Stimulated activated CD8-positive, alpha-beta memory T cell treated with anti-CD3 and anti-CD28 coated beads, Interleukin-2, amount 100 ng/mL, for 48 hours (primary cell): ENCODE measurements at places on chromosomes 7 and 10.

GRCh38 chr7:116885724-116886123 is 23.3 kb downstream of the CAPZA2 start:
- no peak for DNase-seq

DNA sequence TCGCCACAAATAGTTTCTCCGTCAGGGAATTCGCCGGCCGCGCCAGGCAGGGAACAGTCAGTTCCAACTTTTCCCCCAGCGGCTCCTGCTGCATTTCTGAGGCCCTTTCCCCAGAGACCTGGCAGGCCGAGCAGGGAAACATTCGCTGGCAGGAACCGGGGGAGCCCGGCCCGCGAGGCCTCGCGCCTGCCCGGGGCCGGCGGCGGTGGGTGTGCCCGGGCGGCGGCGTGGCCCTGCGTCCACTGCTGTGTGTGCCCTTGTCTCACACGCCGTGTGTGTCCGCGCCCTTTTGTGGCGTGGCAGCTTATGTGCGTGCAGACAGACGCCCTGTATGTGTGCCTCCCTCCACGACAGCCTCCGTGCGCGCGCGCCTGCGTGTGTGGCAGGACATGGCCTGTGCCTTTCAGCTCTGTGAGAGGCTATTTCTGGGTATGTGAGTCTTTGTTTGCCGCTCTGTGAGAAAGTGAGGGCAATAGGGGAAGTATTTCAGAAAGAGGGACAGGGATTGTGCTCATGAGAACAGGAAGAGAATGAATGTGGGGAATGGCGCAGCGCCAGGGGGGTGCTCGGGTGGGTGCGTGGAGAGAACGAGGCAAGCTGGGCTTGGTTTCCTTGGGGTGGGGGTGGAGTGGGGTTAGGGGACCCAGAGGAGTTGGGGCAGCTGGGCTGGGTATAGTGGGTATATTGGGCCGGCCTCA is 689 bp upstream of the SMARCD3 start:
- DNase-seq: no peak

GRCh38 chr7:126411032-126411820 is 841.5 kb downstream of the GRM8 start:
- no peak for DNase-seq

- no peak for DNase-seq
Measured at GRCh38 chr7:2474813-2475677, 1.2 kb downstream of the GRIFIN start.

- DNase-seq: no peak
Measured at GRCh38 chr10:75121322-75121721, 9.9 kb downstream of the SAMD8 start.

DNA sequence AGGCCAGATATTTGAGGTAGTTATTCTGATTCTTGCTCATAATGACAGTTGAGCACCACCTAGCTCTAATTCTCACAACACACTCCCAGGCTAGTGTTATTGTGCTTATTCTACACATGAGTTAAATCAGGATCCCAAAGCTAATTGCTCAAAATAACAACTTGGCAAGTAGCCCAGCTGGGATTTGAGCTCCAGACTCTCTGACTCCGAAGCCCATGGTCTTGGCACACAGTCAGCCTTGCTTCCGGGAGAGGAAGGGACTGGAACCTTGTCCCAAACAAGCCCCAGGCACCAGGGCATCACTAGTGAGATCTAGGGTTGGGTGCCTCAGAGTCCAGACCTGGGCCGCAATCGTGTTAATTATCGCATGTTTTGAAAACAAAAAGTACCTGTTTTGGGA is 101.4 kb downstream of the GPAM start:
- no peak for DNase-seq

GRCh38 chr7:47816647-47817046 is 131.6 kb downstream of the PKD1L1 start:
- DNase-seq: no peak

DNA sequence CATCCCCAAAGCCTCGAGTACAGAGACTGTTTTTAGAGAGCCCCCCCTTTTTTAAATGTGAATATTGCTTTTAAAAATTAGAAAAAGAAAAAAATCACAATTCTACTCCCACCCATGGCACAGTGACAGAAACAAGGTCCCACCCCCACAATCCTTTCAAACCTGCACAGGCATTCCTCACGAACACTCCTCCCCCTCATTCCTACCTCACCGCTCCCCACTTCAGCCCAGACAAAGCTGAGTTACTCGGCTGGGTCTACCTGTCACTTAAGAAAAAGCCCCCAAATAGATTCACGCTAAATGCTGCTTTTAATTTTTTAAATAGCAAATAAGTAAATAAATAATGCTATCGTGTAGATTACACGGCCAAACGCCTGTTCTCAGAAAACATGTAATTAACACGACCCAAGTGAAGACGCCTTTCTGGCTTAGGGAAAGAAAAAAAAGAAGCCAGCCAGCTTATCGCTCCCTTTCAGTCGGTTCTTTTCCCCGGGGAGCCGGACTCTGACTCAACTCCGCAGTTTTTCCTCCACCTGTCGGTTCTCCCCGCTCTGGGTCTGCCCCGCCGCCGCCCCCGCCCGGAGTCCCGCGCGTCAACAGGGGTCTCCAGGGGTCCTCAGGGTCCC is 739 bp downstream of the MPP7 start:
- DNase-seq: no peak

GRCh38 chr10:6813856-6814255 is 233.8 kb upstream of the PRKCQ start:
- no peak for DNase-seq

DNA sequence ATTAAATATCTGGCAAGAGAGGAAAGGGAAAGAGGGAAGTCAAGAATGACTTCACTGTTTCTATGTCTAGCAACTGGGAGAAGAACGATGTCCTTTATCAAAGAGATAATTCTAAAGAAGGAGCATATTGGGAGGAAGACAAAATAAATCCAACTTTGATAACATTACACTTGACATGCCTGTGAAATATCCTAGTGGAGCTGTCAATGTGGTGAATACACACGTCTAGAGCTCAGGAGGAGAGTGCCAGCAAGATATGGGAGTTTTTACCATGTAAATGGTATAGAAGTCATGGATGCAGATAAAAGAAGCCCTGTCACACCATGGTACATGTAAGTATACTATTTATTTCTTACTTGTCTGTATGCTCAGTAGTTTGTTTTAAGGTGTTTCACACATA is 356.7 kb downstream of the HPSE2 start:
- DNase-seq: no peak

GRCh38 chr10:33065111-33065510 is 107.1 kb upstream of the ITGB1 start:
- DNase-seq: no peak

DNA sequence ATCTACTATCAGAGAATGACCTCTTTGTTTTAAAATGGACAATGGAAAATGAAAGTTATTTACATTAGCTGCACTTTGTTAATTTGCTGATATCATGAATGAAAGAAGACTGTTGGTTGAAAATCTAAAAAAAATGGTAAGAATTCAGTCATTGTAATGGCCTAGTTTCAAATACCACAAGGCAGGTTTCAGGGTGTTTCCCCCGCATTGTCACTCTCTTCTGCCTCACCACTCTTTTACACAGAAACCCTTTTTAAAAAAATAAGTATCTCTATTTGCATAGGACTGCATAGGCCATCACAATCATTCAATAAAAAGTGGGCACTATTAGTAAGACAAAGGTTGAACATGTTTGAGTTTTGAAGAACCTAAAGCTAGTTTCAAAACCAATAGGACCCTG is 737.1 kb downstream of the INHBA start:
- DNase-seq: no peak

GRCh38 chr7:99848420-99849216 is 20.8 kb downstream of the CYP3A43 start:
- DNase-seq: no peak

DNA sequence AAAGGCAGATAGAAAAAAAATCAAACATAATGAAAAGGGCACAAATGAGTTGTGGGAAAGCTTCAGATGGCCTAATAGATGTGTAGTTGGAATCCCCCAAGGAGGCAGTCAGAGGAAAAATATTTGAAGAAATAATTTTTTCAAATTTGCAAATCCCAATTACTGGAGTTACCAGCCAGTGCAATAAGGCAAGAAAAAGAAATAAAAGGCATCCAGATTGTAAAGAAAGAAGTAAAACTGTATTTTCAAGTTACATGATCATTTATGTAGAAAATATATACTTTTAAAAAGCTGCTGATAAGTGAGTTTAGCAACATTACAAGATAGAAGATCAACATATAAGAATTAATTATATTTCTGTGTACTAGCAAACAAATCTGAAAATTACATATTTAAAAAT is 329.0 kb downstream of the SDK1 start:
- no peak for DNase-seq

- DNase-seq: no peak
Measured at GRCh38 chr7:47460251-47460989, 121.5 kb downstream of the TNS3 start.

GRCh38 chr10:86979296-86979818 is 11.1 kb downstream of the ADIRF start:
- DNase-seq: no peak

DNA sequence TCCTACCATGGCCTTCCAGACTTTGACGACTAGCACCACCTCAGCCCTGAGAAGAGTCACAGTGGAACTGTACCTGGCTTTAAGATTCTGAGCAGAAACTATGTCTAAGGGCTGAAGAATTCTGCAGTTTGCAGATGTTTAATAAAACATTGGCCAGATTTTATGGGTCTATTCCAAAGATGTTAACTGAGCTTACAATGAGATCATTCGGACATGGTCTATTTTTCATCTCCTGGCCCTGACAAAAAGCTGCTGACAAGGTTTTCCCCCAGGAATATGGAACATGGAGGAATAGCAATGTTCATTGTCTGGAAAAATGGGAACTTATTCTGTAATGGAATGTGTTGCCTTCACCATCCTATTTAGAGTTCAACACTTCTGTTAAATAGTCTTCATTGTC is 66.4 kb downstream of the PTF1A start:
- no peak for DNase-seq

DNA sequence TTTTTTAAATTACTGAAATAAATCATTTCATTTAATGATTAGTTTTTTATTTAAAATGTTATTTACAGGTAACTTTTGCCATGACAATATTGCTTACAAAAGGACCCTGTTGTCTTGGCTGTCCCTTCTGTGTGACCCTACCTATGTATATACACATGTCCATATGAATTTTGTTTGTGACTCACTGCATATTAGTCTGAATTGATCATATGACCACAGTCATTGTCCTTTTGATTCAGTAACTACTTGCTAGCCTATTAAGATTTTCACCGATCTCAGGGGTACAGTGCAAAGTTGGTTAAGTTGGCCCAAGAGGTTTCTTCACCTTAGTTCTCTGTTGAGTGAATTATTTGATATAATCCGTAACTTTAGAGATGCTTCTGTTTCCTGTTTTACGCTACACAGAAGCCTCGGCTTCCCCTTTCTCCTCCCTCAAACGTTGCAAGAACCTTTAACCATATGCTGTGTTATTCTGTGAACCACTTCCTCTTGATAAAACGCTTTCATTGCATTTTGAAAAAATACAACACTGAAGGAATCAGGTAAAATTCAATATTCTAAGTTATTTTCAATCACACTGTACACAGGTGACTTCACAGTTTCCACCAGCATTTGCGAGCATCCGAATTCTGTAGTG is 43.9 kb downstream of the APBB1IP start:
- no peak for DNase-seq

DNA sequence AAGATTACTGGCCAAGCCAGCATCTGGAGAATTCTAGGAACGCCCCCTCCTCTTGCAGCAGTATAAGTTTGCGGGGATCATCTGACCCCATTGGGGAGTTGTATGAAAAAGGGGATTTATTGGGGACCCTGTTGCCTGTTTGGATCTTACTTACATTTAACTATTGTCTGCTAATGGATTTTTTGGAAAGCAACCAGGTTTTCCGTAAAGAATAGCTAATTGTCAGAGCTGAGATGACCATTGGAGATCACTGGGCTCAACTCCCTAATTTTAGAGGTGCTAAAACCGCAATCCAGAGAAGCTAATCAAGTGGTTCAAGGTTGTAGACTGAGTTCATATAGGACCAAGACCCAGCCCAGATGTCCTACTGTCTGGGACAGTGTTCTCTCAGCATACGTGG is 38.8 kb downstream of the HTRA1 start:
- DNase-seq: no peak

DNA sequence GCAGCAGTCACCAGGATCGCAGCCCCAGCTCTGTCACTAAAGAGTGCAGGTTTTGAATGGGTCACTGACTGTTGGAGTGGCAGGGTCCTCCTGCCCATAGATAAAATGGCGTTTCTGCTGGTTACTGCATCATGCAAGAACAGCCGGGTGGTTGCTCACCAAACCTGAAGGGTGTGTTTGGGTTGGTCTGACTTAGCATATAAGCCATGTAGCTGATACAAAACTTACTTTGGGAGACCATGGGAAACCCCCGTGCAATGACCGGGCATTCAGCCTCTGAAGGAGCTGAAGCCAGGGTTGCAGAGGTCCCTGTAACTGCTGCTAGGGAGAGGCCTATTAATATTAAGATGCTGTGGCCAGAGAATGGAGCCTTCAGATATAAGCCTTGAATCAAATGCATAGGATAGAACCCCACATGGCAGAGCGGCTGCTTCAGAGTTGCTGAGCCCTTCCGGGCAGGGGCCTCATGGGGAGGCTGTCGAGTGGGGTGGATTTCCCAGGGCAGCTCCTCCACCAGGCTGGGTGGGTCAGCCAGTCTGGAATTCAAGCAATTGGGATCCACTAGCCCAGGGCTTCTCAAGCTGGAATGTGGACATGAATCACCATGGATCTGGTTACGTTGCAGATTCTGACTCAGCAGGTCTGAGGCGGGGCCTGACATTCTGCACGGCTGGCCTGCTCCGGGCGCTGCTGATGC is 70.9 kb upstream of the CTBP2 start:
- DNase-seq: no peak

DNA sequence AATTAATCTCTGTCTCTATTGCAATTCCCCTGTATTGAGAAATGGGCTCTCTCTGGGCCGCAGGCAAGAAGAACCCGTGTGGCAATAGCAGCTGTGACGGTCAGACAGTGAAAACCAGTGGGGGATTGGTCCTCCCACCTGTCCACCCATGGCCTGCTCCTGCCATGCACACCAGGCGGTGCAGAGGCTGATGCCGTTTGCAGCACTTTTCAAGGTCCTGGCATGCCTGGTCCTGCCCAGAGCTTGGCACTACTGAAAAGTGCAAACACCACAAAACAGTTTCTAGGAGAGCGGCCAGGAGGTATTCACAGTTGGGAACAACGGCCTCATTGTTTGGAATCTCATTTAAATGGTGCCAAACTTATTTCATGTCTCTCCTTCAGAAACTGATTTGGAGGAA is 41.5 kb downstream of the PSPH start:
- no peak for DNase-seq

GRCh38 chr7:2553108-2553507 is 2.2 kb downstream of the BRAT1 start:
- no peak for DNase-seq

DNA sequence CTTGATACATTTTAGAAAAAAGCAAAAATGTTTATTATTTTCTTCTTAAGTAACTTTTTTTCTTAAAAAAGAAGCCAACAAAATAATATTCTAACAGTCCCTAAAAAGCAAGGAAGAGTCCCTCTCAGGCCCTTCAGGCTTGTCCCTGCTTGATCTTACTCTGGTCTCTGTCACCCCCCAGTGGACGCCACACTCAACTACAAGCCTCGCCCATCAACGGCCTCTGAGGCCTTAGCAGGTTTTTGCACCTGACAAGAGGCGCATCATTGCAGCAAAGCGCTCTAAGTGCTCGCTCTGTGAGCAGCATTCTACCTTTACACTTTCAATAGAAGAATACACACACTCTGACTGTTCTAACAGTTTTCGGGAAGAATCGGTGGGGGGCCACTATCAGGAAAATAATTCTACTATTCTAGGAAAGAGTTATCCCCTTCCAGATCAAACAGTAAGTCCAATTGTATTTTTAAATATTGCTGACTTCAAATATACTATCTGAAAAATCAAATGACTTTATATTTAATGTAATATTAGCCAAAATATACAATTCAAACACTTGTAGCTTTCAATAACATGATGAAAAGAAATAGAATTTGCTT is 139.2 kb downstream of the USP6NL start:
- DNase-seq: peak; percentile 48
